GM13976 (cell line): ENCODE measurements at places on chromosomes 5 and 9.

DNA sequence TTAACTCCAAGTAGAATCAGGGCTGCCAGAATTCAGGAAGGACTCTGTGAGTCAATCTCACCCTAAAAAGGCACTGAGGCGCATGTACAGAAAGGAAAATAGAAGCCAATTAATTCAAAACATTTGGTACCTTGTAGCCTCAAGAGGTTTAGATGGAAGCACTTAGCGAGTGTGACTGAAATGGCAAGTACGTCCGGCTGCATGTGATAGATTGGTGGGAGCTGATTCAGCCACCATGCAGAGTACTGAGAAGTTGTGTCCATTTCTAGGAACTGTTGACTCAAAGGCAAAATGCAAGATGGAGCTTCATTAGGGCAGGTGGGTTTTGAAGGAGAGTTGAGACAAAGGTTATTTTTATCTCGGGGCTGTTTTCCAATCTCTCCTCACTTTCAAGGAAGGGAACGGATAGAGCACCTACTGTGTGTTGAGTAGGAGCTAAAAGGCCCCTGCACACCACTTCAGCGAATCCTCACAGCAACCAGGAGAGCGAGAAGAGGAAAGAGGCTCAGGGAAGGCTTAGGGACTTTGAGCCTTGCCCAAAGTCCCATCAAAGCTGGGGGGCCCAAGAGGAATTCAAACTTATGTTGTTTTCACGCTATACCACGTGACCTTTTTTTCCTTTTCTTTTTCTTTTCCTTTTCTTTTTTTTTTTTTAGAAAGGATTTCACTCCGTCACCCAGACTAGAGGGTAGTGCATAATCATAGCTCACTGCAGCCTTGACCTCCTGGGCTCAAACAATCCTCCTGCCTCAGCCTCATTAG is 34.6 kb upstream of the CPEB4 start:
- DNase-seq: no peak

DNA sequence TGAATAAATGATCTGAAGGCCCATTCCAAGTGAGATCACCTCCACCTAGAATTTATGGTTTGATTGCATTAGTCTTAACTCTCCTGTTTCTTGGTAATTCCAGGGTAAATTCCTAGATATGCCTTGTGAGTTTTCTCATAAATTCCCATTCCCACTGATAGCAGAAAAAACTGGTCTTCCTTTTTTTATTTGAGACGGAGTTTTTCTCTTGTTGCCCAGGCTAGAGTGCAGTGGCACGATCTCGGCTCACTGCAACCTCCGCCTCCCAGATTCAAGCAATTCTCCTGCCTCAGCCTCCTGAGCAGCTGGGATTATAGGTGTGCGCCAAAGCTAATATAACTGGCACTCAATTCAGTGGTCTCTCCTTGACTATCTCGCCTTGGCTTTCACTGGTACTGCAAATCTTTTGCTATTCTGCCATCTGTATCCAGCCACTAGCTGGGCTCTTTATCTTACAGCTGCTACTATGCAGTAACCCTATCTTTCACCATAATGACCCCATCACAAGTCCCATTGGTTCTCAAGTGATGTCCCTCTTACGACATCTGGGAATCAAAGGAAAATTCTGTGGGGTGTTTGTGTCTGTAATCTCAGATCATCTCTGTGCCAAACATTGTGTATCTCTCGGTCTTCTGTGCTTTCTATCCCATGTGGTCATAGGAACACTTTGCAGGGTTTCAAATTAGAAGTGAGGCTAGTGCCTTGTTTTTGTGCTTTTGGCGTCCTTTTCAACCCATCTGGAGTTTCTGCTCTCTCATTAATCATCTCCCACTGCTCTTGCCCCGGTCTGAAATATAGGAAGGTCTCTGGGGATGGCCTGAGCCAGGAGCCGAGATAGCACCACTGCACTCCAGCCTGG is 14.4 kb downstream of the HNRNPK start:
- no peak for DNase-seq

DNA sequence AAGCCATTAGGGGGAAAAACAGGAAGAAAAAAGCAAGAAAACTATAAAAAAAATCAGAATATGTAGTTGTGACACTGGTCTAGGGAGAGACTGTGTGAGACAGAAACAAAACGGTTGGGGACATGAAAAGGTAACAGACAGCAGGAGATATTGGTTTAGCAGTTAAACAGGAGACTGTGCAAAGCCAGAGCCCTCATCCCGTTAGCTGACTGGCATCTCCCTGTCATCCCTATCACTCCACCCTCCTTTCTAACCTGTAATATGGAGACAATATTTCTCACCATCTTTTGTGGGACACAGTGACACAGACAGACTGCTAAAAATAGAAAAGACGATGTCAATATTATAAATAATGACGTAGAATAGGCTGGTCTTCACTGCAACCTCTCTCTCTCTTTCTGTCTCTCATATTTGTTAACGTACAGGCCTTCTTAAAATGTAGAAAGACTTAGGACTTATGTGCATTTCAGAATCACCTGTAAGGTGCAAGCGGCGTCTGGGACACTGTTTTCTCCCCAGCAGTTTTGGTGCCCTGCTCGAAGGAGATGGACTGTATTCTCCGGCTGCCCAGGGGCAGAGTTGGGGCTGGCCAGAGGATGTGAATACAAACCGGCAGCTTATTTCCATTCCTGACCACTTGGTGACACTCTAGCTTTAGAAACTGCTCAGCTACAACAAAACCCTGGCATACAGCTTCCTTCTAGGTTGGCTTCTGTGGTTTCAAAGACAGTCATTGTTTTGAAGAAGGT is 190.6 kb downstream of the MAT2B start:
- DNase-seq: peak; percentile 12

DNA sequence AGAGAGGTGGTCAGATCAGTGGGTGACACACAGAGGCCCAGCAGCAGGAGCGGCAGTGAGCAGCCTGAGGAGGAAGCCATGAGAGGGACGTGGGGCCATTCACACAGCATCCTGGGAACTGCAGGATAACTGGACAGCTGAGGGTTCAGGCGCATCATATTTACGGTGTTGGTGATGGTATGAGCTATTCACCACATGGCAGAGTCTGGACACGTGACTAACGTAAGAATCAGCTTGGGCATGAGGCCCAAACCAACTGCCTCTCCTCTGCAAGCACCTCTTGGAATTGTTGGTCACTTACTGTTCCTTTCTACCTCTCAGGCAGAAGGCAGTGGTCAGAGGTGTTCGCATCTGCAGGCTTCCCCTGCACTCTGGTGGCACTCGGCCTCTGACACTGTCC is 141.1 kb downstream of the ENTREP1 start:
- DNase-seq: no peak

GRCh38 chr5:1522601-1523479 is 920 bp downstream of the LPCAT1 start:
- no peak for DNase-seq

DNA sequence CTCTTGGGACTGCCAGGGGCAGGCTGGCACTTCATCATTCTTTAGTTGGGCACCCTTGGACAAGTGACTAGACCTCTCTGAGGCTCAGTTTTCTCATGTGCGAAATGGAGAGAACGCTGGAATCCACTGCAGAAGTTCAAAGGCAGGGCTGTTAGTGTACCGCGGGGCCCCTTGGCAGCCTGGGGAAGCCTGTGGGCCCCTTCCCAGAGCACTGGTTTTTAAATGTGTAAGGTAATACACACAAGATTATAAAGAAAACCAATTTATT is 209.5 kb upstream of the MVB12B start:
- DNase-seq: no peak

DNA sequence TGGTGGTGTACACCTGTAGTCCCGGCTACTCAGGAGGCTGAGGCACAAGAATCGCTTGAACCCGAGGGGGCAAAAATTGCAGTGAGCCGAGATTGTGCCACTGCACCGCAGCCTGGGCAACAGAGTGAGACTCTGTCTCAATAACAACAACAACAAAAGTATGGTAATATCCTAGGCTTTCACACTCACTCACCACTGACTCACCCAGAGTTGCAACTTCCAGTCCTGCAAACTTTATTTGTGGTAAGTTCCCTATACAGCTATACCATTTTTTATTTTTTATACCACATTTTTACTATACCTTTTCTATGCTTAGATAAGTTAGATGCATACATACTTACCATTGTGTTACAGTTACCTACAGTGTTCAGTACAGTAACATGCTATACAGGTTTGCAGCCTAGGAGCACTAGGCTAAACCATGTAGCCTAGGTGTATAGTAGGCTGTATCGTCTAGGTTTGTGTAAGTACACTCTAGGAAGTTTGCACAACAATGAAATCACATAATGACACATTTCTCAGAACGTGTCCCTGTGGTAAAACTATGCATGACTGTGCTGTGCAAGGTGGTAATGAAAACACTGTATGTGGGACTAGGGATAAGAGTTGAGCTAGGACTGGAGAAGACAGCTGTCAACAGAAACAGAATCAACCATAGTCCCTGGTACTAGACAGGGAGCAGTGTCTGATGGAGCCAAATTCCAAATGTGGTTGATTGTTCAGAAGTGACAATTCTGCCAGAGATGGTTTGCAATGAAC is 109.5 kb upstream of the RAD23B start:
- DNase-seq: no peak

- no peak for DNase-seq
Observed at GRCh38 chr9:22171691-22172090, 162.6 kb upstream of the CDKN2B start.

DNA sequence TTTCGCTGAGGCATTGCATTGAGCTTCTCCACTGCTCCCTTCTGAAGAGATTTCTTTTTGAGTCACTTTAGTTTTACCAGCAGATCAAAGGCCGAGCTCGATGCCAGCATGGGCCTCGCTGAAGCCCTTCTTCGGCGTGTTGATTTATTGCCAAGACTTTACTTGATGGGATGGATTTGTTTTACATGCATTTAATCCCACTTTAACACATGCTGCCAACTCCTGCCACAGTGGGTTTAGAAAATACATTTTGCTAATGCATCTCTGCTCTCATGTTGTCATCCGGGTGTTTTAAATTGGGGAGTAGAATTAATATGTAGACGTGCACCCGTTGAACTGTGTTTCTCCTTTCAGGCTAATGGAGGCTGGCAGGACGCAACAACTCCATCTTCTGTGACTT is 218.3 kb downstream of the PBX3 start:
- no peak for DNase-seq

GRCh38 chr5:78515670-78516069 is 132.9 kb downstream of the LHFPL2 start:
- DNase-seq: no peak

GRCh38 chr9:95025213-95026147 is 292.0 kb downstream of the FANCC start:
- no peak for DNase-seq

- DNase-seq: no peak
Observed at GRCh38 chr5:68354315-68354714, 138.8 kb downstream of the PIK3R1 start.

DNA sequence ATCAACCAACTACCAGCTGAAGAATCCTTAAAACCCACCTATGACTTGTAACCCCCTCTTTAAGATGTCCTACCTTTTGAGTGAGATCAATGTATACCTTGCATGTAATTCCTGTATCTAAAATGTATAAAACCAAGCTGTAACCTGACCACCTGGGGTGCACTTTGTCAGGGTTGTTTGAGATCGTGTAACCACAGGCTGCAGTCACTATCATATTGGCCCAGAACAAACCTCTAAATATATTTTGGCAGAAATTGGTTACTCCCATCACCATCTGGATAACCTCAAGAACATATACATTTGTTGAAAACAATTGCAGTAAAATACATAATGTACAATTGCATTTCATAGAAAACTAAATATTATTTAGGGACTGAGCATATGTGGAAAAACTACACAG is 8.4 kb downstream of the CARNMT1 start:
- DNase-seq: no peak
